ENCODE measurements at places on chromosomes 16 and 17. TPM values are rescaled to one million over a fixed set of nuclear protein-coding genes. Genes with fewer than 3 reads are reported as not detected.
A peak's percentile ranks its signal among the peaks of the same experiment; 100 is the strongest.

DNA sequence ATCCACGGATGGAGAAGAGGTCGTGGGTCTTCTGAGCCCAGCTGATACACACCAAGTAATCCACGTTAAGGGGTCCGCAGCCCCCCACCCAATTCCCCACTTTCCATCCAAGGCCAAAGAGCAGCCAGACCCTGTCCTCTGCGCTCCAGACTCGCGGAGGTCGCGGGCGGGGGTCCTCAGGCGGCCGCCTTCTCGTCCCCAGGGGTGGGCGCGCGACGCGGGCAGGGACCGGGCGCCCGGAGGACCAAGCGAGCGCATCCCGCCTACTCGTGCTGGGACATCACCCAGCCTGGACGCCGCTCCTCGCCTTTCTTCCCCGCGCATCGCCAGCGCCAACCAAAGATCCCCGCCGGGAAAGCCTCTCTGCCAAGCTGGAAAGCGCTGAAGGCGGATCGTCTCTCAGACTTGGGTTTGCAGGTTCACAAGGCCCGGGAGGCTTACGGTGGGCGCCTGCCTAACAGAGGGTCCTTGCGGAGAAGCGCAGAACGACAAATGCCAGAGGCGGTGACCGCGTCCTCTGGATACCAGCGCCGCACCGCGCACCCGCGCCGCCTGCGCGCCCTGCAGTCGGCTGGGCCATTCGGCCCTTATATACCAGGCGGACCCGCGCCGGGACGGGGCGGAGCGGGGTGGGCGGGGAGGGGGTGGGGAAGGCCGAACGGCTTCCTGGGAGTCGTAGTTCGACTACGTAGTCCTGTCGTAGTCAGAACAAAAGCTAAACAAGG, 471.6 kb downstream of the SOX9 start:
- DNase-seq: peak; percentile 62
- no peaks in the 10 kb centered on the region for H3K36me3 ChIP-seq
- H3K27ac ChIP-seq: peak overlapping the region; percentile 84
- no peaks in the 10 kb centered on the region for H3K27me3 ChIP-seq
- peak overlapping the region; percentile 95 for H3K4me3 ChIP-seq

DNA sequence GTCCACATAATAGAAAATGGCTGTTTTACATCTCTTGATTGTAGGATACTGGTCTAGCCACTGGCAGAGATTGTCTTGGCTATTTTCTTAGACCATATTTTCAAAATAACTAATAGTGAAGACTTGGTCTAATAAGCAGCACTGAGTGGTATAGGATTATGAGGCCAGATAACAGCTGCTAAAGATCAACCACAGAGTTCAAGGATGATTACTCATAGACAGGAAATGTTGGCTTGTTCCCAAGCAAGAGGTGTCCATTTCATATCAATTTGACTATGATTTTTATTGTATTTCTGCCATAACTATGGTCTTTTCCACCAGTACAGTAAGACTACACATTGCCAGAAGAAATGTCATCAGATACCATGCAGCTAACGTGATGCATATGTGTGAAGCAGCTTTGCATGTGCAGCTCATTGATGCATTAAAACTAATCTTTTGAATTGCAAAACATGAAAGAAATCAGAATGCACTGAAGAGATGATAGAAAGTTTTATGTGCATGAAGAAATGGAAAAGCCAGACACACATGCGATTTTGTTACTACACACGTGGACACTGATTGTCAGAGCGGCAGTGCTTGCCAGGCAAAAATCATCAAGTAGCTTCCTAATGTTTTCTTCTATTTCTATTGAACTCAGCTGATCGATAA, 693.3 kb downstream of the CDH11 start:
- H3K27ac ChIP-seq: no peak overlapping the region
- H3K4me1 ChIP-seq: peaks cover 12% of the 10 kb centered on the region
- H3K4me3 ChIP-seq: no peak overlapping the region
- H3K36me3 ChIP-seq: no peaks in the 10 kb centered on the region
- peak; percentile 81 for DNase-seq

OR1F1 gene
- 0.32 TPM for total RNA-seq

ZG16B gene
- not detected for total RNA-seq

DNA sequence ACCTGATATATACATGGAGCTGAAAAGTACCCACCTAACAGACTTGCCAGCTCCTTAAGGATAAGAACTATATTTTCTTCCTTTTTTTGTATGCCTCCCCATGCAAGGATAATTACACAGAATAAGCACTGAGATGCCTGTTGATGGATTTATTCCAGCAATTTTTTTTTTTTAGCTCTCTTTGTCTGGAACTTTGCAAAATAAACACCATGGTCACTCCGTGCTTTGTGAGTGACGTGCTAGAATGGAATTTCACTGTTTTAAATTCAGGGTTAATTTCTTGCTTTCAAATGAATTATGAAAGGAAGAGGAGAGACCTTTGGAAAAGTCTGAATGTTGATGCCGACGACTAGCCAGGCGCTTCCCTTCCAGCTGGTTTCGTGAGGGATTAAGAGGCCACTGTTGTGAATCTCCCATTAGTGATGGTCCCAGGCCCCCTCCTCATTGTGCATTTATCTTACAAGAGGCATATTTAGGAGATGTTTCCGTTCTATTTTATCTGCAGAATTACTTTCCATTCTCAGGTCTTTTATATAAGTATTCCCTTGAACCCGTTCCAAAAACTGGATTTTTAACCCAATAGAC, 529.1 kb downstream of the WWOX start:
- no peaks in the 10 kb centered on the region for H3K36me3 ChIP-seq
- peak; percentile 58 for DNase-seq

DNA sequence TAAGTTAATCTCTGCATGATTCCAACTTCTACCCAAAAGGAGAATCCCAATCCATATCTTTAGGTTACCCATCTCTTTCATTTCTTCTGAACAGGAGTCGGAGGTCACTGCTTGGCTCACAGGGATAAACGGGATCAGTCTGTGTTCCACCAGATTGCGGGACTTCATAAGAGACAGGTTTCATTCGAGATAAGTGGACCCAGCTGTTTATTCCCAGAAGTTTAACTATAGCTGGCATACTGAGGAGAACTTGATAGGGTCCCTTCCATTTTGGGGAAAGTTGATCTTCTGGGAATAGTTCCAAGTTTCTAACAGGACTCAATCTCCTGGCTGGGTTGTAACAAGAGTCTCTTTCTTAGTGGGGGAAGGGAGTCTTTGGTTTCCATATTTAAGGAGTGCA, 45.4 kb upstream of the ARL4D start:
- H3K27me3 ChIP-seq: no peaks in the 10 kb centered on the region
- no peak overlapping the region for H3K4me3 ChIP-seq
- H3K4me1 ChIP-seq: peaks cover 15% of the 10 kb centered on the region
- no peaks in the 10 kb centered on the region for H3K36me3 ChIP-seq
- H3K27ac ChIP-seq: no peak overlapping the region
- DNase-seq: no peak

- H3K36me3 ChIP-seq: no peaks in the 10 kb centered on the region
- no peak overlapping the region for H3K27ac ChIP-seq
- H3K27me3 ChIP-seq: peaks cover 34% of the 10 kb centered on the region
- DNase-seq: no peak
These were observed 10.9 kb upstream of the KRT222 start for GRCh38 chr17:40675905-40676304.

GRCh38 chr17:12041312-12041711, 20.6 kb downstream of the MAP2K4 start:
- H3K4me1 ChIP-seq: peaks cover 16% of the 10 kb centered on the region
- no peaks in the 10 kb centered on the region for H3K27me3 ChIP-seq
- no peaks in the 10 kb centered on the region for H3K36me3 ChIP-seq
- H3K4me3 ChIP-seq: no peak overlapping the region

- no peak overlapping the region for H3K4me3 ChIP-seq
- H3K36me3 ChIP-seq: peaks cover 16% of the 10 kb centered on the region
- no peaks in the 10 kb centered on the region for H3K27me3 ChIP-seq
- peak; percentile 85 for DNase-seq
These were observed 44.7 kb upstream of the LGALS9 start for GRCh38 chr17:27586203-27586721.

DNA sequence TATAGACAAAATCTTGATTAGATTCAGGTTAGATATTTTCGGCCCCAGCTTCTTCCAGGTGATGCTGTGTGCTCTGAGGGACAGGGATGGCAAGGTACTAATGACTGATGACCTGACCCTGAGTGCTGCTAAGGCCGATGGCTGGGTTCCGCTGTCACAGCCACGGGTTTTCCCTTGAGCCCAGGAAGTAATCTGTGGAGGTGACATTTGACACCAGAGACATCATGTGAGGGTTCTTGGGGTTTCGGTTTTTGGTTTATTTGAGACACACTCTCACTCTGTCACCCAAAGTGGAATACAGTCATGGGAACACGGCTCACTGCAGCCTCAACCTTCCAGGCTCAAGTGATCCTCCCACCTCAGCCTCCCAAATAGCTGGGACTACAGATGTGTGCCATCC, 9.8 kb downstream of the OTOP3 start:
- H3K27ac ChIP-seq: no peak overlapping the region
- no peak for DNase-seq
- no peaks in the 10 kb centered on the region for H3K4me1 ChIP-seq
- H3K36me3 ChIP-seq: no peaks in the 10 kb centered on the region
- H3K27me3 ChIP-seq: peaks cover 13% of the 10 kb centered on the region

SCARF1 gene
- 3.9 TPM for total RNA-seq

CD300H gene
- not detected for total RNA-seq

KLHL36 gene
- 49.0 TPM for total RNA-seq

- no peak overlapping the region for H3K4me3 ChIP-seq
- no peaks in the 10 kb centered on the region for H3K27me3 ChIP-seq
- peaks cover 3% of the 10 kb centered on the region for H3K36me3 ChIP-seq
- no peak overlapping the region for H3K27ac ChIP-seq
- H3K4me1 ChIP-seq: peaks cover 4% of the 10 kb centered on the region
These were observed 11.8 kb downstream of the MAP2K3 start for GRCh38 chr17:21296097-21297025.

- no peak overlapping the region for H3K27ac ChIP-seq
- H3K4me1 ChIP-seq: no peaks in the 10 kb centered on the region
- H3K36me3 ChIP-seq: no peaks in the 10 kb centered on the region
These were observed 75.5 kb upstream of the CLEC3A start for GRCh38 chr16:77946823-77947222.

CCL7 gene
- not detected for total RNA-seq

GRCh38 chr17:5516060-5516792, 29.9 kb downstream of the MIS12 start:
- H3K27ac ChIP-seq: peak overlapping the region; percentile 91
- no peaks in the 10 kb centered on the region for H3K27me3 ChIP-seq
- H3K4me1 ChIP-seq: peaks cover 14% of the 10 kb centered on the region
- H3K36me3 ChIP-seq: no peaks in the 10 kb centered on the region
- peak; percentile 99 for DNase-seq
- no peak overlapping the region for H3K4me3 ChIP-seq

DNA sequence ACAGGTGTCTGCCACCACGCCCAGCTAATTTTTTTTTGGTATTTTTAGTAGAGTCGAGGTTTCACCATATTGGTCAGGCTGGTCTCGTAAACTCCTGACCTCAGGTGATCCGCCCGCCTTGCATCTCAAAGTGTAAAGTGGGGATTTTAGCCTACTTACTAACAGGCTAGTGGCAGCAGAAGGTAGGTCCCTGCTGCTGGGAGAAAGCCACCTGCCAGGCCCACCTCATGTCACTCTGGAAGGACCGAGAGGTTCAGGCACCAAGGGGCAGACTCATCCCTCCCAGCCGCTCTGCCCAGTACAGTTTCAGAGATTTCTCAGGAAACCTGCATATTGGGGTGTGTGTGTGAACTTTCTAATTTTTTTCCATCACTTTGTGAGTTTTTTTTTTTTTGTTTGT, 2.1 kb upstream of the RCVRN start:
- DNase-seq: no peak
- H3K27me3 ChIP-seq: no peaks in the 10 kb centered on the region
- H3K4me1 ChIP-seq: no peaks in the 10 kb centered on the region
- H3K36me3 ChIP-seq: no peaks in the 10 kb centered on the region
- no peak overlapping the region for H3K4me3 ChIP-seq

PRPF8 gene
- 202 TPM for total RNA-seq

GRCh38 chr17:37191219-37191618, 184.6 kb upstream of the C17orf78 start:
- H3K4me1 ChIP-seq: peaks cover 7% of the 10 kb centered on the region
- no peak overlapping the region for H3K27ac ChIP-seq
- peak; percentile 62 for DNase-seq
- H3K27me3 ChIP-seq: no peaks in the 10 kb centered on the region
- H3K4me3 ChIP-seq: no peak overlapping the region

- no peaks in the 10 kb centered on the region for H3K27me3 ChIP-seq
- H3K4me1 ChIP-seq: peaks cover 6% of the 10 kb centered on the region
- no peak overlapping the region for H3K27ac ChIP-seq
- H3K36me3 ChIP-seq: peaks cover 66% of the 10 kb centered on the region
- no peak for DNase-seq
These were observed 19.3 kb downstream of the CNP start for GRCh38 chr17:41985919-41986318.

CA4 gene
- not detected for total RNA-seq

ANKS3 gene
- 27.2 TPM for total RNA-seq

DNA sequence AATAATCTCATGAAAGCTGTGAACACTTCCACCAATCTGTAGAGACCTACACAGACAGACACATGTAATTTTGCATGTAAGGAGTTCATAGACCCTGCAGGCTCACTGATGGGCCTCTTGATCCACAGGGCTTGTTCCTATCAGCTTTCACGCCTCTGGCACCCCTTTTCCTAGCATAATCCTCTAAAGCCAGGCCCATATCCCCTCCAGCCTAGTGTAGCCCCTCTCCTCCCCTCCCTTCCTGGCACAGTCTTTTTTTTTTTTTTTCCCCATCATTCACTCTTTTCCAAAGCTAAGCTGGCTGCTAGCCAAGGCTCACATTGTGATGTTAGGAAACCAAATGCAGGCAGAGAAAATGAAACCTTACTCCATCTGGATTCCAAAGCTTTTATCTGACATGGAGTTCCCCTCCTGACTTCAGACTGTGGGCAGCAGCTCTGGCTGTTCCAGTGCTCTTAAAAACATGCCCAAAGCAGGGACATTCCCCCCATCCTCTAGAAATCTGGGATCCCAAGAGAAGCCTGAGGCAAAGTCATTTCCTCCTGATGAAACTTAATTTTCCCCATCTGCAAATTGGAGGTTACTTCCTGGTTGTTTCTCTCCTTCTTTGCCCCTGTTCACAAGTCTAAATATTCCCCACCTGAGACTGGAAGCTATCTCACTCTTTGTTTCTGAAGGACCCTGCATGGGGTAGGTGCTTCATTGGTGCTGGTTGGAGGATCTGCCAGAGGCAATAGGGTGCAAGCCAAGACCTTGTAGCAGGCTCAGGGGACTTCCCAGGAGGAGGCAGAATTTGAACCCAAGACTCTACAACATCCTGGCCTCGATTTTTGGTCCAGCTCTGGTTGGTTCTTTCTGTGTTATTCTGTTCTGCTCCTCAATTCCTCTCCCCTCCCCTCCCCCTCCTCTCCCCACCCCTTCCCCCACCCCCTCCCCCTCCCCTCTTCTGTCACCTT, 9.9 kb upstream of the CCL5 start:
- H3K36me3 ChIP-seq: no peaks in the 10 kb centered on the region
- H3K4me1 ChIP-seq: peaks cover 5% of the 10 kb centered on the region
- no peaks in the 10 kb centered on the region for H3K27me3 ChIP-seq
- H3K4me3 ChIP-seq: no peak overlapping the region
- peak overlapping the region; percentile 9 for H3K27ac ChIP-seq

DNA sequence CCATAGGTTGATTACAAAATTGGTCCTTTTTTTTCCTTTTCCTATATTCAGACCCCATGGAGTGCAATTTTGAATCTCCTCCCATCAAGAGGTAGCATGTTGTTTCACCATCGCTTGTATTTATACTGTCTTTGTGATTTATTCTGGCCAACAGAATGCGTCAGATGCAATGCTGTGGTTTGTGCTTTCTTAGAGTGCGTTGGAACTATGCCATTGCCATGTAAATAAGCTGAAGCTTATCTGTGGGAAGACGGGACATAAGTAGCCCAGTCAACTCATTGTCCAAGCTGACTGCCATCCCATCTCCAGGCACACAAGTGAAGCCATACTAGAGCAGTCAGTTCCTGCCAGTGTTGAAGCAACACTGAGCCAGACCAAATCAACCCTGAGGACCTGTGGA, 1339.3 kb upstream of the GOT2 start:
- no peaks in the 10 kb centered on the region for H3K27me3 ChIP-seq
- H3K4me1 ChIP-seq: no peaks in the 10 kb centered on the region
- H3K27ac ChIP-seq: no peak overlapping the region
- no peaks in the 10 kb centered on the region for H3K36me3 ChIP-seq

ELOB gene
- total RNA-seq: 323 TPM
